Suppressor macrophage treated with lipopolysaccharide for 4 hours (primary cell): ENCODE measurements at places on chromosomes 6 and 20.
A peak's percentile ranks its signal among the peaks of the same experiment; 100 is the strongest.

- peak; percentile 42 for DNase-seq
Measured at GRCh38 chr6:11174242-11174611, 58.2 kb downstream of the NEDD9 start.

DNA sequence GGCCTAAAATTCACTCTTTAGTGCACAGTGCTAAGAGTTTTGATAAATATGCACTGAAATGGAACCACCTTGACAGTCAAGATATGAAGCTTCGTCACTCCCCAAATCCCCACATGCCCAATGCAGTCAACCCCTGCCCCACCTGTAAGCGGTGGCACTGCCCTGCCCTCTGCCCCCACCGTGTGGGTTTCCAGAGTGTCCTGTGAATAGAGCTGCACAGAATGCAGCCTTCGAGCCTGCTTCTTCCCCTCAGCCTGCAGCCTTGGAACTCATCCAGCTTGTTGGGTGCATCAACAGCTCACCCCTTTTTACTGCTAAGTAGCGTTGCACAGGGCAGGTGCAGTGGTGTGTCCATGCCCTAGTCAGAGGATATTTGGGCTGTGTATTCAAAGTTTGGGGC is 216.3 kb downstream of the SYNDIG1 start:
- no peak for DNase-seq

DNA sequence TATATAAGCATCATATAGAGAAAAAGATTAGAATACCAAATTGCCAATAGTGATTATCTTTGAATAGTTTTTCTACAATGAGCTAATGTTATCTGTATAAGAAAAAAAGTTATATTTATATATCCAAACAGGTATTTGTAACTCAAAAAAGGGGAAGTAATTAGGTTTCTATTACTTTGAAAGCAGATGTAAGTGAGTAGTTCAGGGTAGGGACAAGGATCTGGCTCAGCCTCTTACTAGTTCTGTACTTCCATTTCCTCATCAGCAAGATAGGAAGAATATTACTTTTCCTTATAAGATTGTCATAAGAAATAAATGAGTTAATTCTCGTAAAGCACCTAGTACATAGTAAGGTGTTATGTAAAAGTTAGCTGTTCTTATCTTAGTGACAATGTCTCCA is 32.2 kb downstream of the AHI1 start:
- no peak for DNase-seq

- no peak for DNase-seq
Measured at GRCh38 chr6:6483733-6484132, 104.8 kb upstream of the LY86 start.

- DNase-seq, result peak; percentile 29
Measured at GRCh38 chr20:3652676-3653596, 10.3 kb downstream of the GFRA4 start.

DNA sequence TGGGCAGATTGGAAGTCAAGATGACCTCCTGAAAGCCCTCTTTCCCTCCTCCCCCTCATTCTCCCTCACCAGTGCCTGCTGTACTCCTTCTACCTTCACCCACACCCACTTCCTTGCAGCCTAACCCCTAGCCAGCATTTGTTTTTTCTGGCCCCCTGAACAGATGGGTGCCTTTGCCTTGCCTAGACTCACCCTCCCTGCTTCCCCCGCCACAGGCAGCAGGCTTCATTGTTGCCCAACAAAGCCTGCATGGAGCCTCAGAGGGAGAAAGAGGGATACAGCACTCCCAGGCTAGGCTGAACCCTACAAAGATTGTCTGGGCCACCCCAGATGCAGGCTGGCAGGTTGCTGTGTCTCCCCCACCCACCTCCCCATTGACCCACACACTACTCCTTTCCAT is 2.7 kb downstream of the MOCS1 start:
- no peak for DNase-seq

DNA sequence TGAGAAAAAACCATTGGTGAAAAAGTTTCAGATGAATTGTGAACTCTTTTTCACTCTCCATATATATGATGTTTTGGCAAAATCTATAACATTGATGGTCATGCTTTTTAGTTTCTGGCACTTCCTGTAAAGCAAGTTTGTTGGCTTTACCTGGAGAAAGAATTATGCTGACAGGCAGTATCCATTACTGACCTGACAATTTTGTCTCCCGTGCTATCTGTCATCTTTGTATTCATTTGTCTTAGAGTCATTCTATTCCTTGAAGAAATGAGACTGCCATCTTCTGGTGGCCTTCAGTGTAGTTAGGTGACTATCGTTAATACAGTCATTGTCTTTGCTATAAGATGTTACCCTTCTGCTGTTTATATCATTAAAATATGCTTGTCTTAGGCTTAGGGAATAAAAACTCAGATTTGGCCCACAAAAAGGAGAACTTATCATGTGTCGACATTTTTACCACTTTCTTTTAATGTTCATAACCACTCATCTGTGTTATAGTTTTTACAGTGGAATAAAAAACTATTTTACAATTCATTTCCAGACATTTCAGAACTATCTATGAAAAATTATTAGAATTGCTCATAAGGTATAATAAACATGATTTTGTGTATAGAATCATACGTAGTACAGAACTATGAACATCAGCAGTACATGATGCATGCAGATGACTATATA is 707.0 kb downstream of the EPM2A start:
- peak; percentile 29 for DNase-seq

DNA sequence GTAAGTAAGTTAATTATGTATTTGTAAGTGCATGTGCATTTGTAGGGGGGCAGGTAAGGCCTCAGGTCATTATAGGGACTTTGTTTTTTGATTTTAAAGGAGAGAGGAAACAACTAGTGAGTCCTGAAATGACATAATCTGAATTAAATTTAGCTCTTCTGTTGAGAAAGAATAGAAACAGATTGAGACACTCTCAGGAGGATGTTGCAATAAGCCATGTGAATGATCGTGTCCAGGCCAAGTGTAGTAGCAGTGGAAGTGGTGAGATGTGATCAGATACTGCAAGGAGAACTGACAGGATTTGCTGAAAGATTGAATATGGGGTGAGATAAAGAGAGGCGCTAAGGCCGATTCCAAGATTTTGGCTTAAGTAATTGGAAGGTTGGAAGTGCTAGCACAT is 2.6 kb upstream of the CENPW start:
- DNase-seq, result peak; percentile 89

DNA sequence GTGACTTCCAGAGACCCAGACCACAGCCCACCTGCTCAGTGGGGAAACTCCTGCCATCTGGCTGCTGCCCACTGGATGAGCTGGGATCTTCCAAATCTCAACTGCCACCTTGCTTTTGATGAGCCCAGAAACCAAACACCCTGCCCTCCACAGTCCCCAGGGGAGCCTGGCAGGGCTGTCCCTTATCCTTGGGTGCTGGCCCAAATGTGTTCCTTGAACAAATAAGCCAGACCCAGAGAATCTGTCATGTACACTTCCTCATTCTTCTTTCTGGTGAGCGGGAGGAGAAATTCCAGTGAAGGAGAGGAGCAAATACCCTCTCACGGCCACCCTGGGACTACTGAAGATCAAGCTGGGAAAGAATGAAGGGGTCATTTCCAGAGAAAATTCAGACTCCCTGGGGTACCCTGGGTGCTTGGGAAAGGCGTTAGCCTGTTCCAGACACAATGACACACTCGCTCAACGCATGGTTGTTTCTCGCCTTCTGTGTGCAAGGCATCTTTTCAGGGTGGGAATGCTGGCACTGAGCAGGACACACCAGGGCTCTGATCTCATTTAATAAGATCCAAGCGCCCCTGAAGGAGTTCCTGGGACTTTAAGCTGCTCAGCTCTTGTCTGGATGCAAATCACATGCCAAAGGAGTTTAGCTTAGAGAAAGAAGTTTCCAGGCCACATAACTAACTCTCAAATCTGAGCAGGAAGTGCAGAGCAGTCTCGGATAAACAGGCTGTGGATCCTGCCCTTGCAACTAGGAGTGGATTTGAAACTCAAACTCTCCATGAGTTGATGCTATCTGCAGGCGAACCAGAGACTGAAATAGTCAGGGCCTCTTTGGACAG is 38.5 kb downstream of the PXDC1 start:
- no peak for DNase-seq

- peak; percentile 56 for DNase-seq
Measured at GRCh38 chr20:3923818-3924217, 34.6 kb downstream of the PANK2 start.

DNA sequence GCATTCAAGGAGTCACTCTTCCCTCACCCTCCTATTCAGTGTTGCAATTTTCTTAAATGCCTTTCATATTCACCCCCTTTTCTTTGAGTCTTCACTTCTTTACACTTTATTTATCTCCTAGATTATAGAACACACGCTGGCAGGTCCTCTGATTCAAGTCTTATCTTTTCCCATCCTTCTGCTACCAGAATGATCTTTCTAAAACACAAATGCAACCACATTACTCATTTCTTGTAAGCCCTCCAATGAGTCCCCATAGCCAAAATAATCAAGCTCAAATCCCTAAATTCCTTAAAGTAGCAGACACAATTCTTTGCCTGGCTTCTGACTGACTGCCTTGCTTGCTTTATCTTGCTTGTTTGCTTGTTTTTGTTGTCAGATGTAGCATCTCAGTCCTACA is 920.0 kb downstream of the TFAP2A start:
- no peak for DNase-seq

DNA sequence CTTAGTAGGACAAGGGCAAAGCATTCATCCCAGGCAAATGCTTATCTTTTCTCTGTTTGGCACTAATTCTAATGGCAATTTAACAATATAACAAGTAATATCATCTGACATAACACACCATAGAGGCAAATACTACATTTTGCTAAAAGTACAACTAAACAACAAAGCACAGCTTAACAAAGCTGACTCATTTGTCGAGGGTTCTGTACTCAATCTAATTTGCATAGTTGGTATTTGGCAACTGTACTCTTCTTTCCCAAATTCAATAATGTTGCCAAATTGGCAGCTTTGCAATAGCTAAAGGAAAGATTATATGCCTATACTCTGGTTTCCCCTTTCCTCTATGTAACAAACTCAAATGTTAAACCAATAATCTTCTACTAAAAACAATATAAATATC is 461.0 kb downstream of the PKHD1 start:
- DNase-seq, result no peak
